ENCODE measurements at places on chromosomes 1 and 21.

- no peak for DNase-seq
Observed at GRCh38 chr1:41874151-41874719, 44.5 kb downstream of the HIVEP3 start.

- no peak for DNase-seq
Observed at GRCh38 chr1:159771127-159771895, 9.5 kb upstream of the DUSP23 start.

- no peak for DNase-seq
Observed at GRCh38 chr1:201718346-201719202, 110.4 kb upstream of the IPO9 start.

- no peak for DNase-seq
Observed at GRCh38 chr1:198047913-198048312, 108.9 kb upstream of the NEK7 start.

DNA sequence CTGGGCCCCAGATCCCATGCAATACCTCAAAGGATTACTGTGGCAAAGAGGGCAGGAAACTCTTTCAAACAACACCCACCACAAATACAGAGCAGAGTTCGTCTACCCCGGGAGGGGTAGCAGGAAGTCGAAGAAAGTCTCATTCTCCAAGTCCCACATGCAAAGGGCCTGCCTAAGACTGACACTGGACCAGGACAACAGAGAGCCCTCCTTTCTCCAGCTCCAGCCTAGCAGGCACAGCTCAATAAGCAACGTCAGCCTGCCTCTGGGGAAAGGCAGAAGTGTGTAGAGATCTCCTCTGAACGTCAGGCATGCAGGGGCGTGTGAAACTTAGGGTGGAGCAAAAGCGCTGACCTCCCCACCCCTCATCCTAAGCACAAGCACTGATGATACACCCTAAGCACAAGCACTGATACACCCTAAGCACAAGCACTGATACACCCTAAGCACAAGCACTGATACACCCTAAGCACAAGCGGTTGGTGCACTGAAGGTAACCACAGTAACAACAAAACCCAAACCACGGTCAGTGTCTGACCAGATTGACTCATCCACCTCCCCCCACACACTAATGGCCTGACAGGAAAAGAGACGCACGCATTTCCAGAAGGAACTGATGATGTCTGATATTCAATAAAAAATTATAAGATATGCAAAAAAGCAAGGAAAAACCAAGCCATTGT is 1.3 kb downstream of the KRTAP12-3 start:
- no peak for DNase-seq

GRCh38 chr1:244235157-244235556 is 184.1 kb downstream of the ZBTB18 start:
- DNase-seq: no peak

DNA sequence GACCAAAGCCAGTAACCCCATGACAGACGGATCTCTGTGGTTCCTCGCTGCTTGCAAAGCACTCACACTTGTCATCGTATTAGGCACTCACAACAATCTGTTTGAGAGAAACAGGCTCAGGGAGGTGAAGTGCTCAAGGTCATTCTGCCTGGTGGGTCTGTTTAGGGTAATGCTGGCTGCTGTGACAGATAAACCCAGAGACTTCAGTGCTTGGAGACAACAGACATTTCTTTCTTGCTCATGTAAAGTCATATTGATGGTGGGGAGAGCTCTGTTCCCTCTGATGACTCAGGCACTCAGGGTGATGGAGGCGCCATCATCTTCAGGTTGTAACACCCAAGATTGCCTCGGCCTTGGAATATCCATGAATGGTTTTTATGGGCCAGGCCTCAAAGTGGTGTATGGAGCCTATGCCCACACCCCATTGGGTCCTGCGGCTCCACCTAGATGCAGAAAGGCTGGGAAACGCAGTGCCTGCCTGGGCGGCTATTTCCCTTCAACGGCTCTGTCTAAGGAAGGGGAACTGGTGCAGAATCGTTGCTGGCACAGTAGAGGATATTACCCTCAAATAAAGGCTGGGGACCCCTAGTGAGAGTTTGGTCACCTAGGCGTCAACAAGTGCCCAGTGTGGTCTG is 71.6 kb upstream of the SELENON start:
- DNase-seq: no peak

GRCh38 chr1:181557313-181557712 is 74.0 kb downstream of the CACNA1E start:
- DNase-seq: no peak

- DNase-seq: no peak
Observed at GRCh38 chr1:1211541-1212441, 2.2 kb downstream of the TNFRSF4 start.

GRCh38 chr1:35660581-35661473 is 19.5 kb upstream of the PSMB2 start:
- no peak for DNase-seq

- DNase-seq: no peak
Observed at GRCh38 chr1:60108196-60108595, 34.6 kb upstream of the C1orf87 start.

DNA sequence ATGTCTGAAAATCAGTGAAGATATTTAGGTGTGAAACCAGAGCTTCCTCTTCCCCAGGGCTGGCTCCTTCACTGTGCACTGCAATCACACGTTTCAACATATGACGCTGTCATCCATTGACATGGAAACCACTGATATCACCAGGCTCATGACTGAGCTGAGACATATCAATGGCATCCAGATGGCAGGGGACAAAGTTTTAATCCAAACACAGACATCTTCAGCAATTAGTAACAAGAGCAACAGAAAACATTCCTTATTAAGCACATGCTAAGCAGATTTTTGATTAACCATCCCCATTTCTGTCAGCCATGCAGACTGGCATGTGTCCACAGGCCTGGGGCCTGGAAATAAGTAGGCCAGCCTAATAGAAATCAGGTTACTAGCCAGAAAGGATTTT is 108.0 kb upstream of the ADAR start:
- DNase-seq: peak; percentile 20

DNA sequence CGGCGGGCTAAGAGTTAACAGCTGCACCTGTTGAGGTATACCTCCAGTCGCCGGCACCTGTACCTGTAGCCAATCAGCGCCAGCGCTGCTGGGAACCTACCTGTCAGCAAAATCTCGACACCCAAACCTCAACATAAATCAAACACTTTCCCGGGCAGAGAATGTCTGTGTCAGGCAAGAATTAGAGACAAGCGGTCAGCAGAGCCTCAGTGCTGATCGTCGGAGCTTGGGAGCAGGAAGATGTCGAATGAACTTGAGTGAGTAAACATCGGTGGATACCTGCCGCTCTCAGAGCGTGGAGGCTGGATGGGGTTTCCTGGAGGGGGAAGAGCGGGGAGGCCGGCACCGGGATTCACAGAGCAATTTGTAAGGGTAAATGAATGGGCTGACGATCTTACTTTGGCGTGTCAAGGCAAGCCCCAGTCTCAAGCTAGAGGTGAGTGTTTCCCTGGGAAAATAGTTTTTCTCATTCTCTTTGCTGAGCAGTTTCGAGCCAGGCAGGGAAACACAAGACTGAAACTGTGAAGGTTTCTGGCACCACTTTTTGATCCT is at the start of gene GRHL3:
Gene GRHL3, plus strand, starts transcription at position 46 of the 552 bp plus-strand sequence. Its CDS starts 195 bp downstream, at position 241.
- no peak for DNase-seq

GRCh38 chr1:197017558-197018146 is 40.3 kb downstream of the CFHR5 start:
- DNase-seq: no peak

- no peak for DNase-seq
Observed at GRCh38 chr1:8701794-8702471, 115.5 kb downstream of the RERE start.
